ENCODE measurements at places on chromosomes 5 and 9. TPM values are rescaled to one million over a fixed set of nuclear protein-coding genes. Genes with fewer than 3 reads are reported as not detected.

Gene PRDM9
- not detected for total RNA-seq

Gene LAMC3
- 0.07 TPM for total RNA-seq

Gene RGMB
- 5.1 TPM for total RNA-seq

Gene KIF4B
- total RNA-seq = 0.09 TPM

Gene CDKN2B-AS1
- total RNA-seq = 0.58 TPM

Gene SUSD3
- 12.3 TPM for total RNA-seq

Gene TUT7
- total RNA-seq = 36.0 TPM

Gene FAT2
- total RNA-seq = not detected

Gene CHSY3
- not detected for total RNA-seq

Gene C5
- 1.3 TPM for total RNA-seq

Gene RAD50
- 45.2 TPM for total RNA-seq

Gene SLC6A18
- total RNA-seq = not detected

Gene SLC4A9
- not detected for total RNA-seq

Gene PKD2L2
- total RNA-seq = not detected

Gene MRRF
- 74.6 TPM for total RNA-seq

Data from CD8-positive, alpha-beta memory T cell (primary cell).